ENCODE measurements at places on chromosomes 11 and 22. TPM values are rescaled to one million over a fixed set of nuclear protein-coding genes. Genes with fewer than 3 reads are reported as not detected.

Gene SLC5A4
- 0.19 TPM for total RNA-seq

Gene ARSA
- total RNA-seq, result 26.0 TPM

Gene ART1
- total RNA-seq, result not detected

DNA sequence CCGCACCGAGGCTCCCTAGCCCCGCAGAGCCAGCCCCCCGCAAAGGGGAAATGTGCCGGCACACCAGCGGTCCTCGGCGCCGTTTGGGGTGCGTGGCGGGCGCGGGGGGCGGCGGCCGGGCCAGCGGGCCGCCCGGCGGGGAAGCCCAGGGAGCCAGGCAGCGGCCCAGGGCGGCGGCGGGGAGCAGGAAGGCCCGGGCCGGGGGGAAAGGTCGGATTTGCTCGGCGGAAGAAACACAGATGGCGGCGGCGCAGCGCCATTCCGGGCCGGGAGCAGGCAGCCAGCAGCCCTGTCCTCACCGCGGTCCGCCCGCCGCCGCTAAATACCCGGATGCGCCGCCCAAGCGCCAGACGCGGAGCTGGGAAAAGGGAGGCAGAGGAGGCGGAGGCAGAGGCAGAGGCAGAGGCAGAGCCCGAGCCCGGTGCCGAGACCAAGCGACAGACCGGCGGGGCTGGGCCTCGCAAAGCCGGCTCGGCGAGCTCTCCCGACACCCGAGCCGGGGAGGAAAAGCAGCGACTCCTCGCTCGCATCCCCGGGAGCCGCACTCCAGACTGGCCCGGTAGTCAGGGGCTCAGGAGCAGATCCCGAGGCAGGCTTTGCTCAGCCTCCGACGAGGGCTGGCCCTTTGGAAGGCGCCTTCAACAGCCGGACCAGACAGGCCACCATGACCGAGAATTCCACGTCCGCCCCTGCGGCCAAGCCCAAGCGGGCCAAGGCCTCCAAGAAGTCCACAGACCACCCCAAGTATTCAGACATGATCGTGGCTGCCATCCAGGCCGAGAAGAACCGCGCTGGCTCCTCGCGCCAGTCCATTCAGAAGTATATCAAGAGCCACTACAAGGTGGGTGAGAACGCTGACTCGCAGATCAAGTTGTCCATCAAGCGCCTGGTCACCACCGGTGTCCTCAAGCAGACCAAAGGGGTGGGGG lies 2.6 kb upstream of the GCAT start:
- H3K27me3 ChIP-seq, result no peaks in the 10 kb centered on the region
- peaks cover 69% of the 10 kb centered on the region for H3K4me1 ChIP-seq
- peak overlapping the region; percentile 68 for H3K4me3 ChIP-seq
- H3K27ac ChIP-seq, result peak overlapping the region; percentile 95
- no peaks in the 10 kb centered on the region for H3K36me3 ChIP-seq
- peak; percentile 95 for DNase-seq

DNA sequence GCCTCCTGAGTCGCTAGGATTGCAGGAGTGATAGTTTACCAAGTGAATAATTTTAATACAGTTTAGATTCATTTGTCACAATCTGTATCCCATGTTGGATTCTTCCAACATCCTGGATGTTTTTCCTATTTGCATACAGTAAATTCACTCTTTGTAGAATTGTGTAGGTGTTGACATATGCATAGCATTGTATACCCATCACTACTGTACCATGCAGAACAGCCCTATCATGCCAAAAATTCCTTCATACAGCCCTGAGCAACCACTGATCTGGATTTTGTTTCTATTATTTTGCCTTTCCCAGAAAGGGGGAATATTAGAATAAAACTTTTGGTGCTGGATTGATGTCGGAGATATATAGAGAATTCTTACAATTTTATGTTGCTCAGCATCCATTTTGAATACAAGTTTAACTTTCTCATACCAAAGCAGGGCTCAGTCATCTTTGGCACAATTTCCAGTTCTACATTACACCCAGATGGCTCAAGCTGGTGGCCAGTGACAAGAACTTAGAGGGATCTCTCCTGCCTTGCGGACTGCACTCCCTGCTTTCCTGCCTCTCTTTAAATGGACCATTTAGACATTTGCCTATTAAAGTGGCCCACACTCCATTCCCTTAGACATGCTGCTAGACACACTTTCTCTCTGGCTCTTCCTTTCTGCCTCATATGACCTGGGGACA lies 45.4 kb upstream of the CFAP300 start:
- no peaks in the 10 kb centered on the region for H3K27me3 ChIP-seq
- H3K36me3 ChIP-seq, result peaks cover 9% of the 10 kb centered on the region
- no peak overlapping the region for H3K4me3 ChIP-seq
- DNase-seq, result no peak
